AG09319 (cell line): ENCODE measurements at places on chromosomes 7 and 10.
A peak's percentile ranks its signal among the peaks of the same experiment; 100 is the strongest.

- no peak for DNase-seq
These were observed 280.9 kb downstream of the USP6NL start for GRCh38 chr10:11330383-11331045.

GRCh38 chr10:74821501-74821900 lies 4.9 kb upstream of the KAT6B start:
- no peak for DNase-seq

DNA sequence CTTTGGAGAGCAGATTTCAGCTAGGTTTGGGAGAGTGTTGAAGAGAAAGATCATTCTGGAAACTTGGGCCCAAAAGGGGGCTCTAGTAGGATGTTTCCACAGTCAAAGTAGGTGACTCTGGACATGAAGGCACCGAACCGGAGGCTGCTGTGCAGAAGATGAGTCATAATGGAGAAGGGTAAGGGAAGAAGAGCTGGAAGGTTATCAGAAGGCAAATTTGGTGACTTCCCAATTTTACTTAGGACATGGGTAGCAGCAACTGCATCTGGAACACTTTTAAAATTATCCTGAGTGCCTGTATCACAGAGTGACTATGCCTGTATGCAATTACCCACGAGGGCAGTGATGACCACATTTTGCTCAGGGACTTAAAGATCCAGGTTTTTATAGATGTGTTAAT lies 38.8 kb downstream of the PIK3AP1 start:
- DNase-seq = no peak

- no peak for DNase-seq
These were observed 38.6 kb downstream of the STEAP4 start for GRCh38 chr7:88268051-88268450.

DNA sequence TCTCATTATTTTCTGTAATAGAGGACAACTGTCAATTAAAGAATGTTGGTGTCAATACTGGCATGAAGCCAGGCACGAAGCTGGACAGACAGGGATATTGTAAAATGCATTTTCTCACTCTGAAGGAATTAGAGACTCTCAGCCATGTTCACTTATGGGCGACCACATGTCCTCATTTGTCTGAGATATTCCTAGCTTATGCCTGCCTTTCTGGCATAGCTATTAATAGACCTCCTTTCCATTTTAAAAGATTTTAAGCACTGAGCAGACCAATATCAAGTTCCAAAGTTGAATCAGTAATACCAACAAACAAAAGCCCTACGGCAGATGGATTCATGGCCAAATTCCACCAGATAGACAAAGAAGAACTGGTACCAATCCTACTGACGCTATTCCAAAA lies 589.9 kb downstream of the GRM8 start:
- no peak for DNase-seq

- DNase-seq = no peak
These were observed 6.3 kb downstream of the FAS start for GRCh38 chr10:88996927-88997326.

- no peak for DNase-seq
These were observed 440 bp upstream of the TCAF1 start for GRCh38 chr7:143902332-143902899.

DNA sequence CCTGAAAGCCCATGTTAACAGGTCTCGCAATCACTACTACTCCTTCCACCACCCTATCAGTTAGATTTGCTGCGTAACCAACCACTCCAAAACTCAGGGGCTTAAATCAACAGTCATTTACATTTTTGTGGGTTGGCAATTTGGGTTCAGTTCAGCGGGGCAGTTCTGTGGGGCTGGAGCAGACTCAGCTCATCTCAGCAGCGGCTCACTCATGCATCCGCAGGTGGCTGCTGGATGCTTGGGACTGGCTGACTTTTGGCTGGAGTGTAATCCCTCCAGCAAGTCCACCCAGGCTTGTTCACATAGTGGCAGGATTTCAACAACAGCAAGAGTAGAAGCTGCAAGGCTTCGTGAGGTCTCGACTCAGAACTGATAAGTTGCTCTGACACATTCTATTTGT lies 79.2 kb downstream of the NEUROD6 start:
- no peak for DNase-seq

DNA sequence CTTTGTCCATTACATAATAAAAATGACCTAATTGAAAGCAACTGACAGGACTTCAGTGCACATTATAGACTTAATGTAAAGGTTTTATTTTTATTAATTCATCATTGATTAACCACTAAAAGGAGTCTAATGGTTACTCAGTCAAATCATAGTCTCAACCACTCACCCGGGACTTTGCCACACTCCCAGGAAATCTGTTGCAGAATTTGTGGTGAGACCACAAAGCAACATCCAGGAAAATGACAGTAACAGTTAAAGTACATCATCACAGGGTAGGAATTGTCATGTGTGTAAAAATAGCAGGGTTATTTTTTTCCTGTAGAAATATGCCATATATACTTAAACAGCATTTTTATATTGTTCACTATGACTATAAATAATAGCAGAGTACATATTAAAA lies 6.3 kb upstream of the HGF start:
- DNase-seq = no peak

DNA sequence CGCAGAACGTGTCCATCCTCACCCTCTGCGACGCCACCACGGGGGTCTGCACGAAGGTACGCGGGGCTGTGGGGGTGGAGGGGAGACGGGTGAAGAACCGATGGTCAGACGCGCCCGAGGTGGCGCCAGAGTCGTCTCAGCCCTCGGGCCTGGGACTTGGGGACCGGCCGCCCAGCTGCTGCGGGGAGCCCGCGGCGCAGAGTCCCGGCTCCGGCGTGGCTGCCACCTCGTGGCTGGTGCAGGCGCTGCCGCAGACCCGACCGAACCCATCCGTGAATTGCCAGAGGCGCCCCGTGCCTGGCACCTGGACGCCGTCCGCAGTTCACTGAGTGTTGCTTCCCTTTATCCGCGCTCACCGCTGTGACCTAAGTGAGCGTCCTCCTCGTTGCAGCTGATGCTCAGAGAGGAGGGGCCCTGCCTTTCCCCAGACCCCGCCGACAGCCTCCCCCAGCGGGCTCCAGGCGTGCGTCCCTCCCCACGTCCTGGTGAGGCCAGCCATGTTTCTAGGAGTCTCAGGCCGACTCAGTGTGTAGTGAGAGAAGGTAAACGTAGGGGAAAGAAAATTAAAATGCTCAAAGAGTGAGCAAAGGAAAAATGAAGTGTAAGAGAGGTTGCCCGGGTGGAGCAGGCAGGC lies 208.7 kb downstream of the PAXIP1 start:
- no peak for DNase-seq

DNA sequence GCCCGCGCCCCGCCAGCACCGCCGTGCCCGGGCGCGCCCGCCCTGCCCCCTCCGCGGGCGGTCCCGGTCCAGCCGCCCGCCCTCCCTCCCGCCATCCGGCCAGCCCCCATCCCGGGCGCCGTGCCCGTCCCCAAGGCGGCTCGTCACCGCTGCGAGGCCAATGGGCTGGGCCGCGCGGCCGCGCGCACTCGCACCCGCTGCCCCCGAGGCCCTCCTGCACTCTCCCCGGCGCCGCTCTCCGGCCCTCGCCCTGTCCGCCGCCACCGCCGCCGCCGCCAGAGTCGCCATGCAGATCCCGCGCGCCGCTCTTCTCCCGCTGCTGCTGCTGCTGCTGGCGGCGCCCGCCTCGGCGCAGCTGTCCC lies at the start of gene HTRA1:
Gene HTRA1, plus strand, starts transcription at position 187 of the 362 bp plus-strand sequence. Its CDS starts 100 bp downstream, at position 287.
- peak; percentile 54 for DNase-seq

DNA sequence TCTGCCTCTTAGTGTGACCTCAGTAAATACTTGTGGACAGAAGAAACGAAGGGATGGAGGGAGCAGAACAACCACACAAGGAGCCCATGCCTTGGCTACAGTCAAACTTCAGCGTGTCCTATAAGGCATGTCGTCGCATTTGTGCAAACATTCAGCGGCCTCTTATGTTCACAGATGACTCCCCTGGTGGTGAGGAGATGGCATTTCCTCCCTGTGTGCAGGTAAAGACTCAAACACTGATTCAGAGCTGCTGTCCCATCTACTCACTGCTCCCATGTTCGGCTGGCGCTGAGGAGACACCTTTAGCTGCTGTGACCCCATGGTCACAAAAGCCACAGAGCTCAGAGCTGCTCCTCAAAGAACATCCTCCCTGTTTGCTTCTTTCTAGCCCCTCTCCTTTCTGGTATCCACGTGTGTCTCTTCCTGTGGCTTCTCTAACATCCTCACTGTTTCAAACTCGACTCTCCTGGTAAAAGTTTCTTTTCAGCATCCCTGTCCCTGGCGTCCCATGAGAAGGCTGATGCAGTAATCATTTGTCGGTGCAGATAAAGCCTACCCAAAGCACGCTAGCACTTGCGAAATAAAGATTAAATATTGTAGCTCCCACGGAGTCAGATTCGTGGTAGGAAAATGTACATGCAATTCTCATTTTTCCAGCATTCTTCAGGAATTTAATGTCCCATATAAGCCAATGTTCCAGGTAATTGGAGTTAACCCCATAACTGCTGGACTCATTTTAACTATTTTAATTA lies 124.9 kb upstream of the NEBL start:
- no peak for DNase-seq

- DNase-seq = no peak
These were observed 74.4 kb downstream of the ELFN1 start for GRCh38 chr7:1744296-1745017.

DNA sequence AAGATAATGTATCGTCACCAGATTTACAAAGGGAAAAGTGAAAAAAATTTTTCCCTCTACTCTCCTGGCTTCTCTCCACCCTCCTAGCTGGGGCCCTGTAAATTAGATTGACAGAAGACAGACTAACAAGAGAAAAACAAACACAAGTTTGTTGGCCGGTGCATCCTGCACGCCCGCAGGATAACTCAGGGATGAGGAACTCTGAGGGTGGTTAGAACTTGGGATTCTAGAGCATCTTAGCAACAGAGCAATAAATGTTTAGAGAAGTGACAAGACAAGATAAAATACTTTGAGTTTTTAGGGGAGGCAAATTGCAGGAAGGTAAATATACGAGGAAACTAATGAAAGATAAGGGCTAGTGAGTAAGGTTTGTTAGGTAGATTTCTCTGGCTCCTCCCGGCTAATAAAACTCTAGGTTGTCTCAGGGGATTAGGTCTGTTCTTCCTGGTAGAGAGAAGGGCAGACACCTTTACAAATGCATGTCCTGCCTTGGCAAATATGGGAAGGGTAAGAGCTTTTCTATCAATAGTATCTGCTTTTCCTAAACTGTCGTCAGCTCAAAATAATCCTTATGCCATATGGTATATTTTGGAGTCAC lies 4.3 kb upstream of the UCN3 start:
- no peak for DNase-seq

GRCh38 chr7:106177738-106178592 lies 65.9 kb upstream of the SYPL1 start:
- DNase-seq = no peak

- DNase-seq = no peak
These were observed 107.3 kb downstream of the PRPF18 start for GRCh38 chr10:13693783-13694700.

GRCh38 chr10:124092250-124092859 lies 1.0 kb downstream of the CHST15 start:
- no peak for DNase-seq

GRCh38 chr10:5956146-5956936 lies 21.0 kb downstream of the IL15RA start:
- no peak for DNase-seq

- peak; percentile 87 for DNase-seq
These were observed 111.5 kb downstream of the LRMDA start for GRCh38 chr10:75542906-75543305.

- DNase-seq = peak; percentile 88
These were observed 116.2 kb upstream of the LAMB4 start for GRCh38 chr7:108246227-108246837.

- DNase-seq = no peak
These were observed 52.6 kb downstream of the CAV1 start for GRCh38 chr7:116577320-116577871.

DNA sequence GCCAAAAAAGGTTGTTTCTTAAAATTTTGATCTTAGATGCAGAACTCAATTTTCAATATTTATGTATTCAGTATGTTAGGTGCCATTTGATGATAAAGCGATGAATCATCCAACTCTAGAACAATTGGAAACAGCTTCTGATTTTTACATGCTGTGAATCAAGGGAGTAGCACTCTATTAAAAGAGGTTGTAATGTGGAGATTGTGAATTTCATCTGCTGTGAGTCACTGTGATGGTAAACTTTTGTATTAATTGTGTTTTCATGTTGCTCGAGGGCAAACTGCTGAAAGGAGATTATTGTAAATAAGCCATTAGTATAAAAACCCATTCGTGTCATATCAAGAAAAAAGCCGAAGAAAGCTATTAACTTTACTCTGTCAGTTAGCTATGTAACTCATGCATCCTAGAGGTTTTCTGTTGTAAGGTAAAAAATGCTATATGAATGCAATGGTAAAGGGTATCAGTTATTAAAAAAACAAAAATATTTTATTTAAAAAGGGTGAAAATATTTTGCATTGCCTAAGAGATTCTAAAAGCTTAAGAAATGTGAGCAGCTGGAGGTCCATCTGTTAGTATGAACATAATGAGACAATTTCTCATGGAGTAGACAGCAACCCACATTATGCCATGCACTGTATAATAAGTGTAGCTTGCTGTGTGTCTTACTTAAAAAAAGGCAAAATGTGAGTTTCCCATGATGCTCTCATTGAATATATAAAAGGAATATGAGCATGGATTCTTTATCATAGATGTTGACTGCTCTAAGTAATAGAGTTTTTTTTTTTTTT lies 511.0 kb upstream of the PCDH15 start:
- no peak for DNase-seq

- DNase-seq = no peak
These were observed 78.2 kb upstream of the ZNF92 start for GRCh38 chr7:65295409-65295808.

GRCh38 chr10:84336406-84337090 lies 8.2 kb downstream of the CCSER2 start:
- no peak for DNase-seq

DNA sequence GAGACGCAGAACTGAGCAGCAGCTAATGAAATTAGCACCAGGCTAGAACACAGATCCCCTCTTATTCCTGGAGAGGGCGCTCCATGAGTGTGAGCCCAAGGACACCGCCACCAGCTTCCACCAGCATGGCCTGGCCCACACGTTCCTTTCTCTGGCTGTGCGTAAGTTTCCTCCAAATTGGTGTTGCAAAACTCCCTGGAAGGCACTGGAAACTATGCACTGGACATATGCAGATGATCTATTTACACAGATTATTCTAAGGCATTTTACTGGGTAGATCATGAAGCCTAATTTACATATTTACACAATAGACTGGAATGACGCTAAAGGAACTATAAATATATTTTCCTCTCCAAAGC lies 455.6 kb upstream of the FOXK1 start:
- DNase-seq = no peak

GRCh38 chr7:106865130-106866041 lies at the start of gene PIK3CG:
Gene PIK3CG, plus strand, starts transcription at chr7:106865282. Its CDS starts 2,280 bp downstream, at chr7:106867562.
- no peak for DNase-seq

- no peak for DNase-seq
These were observed 54.5 kb downstream of the TSPAN15 start for GRCh38 chr10:69505636-69506318.

GRCh38 chr10:61271127-61271780 lies 181.9 kb downstream of the TMEM26 start:
- peak; percentile 65 for DNase-seq

GRCh38 chr7:50389961-50390360 lies 60.2 kb downstream of the FIGNL1 start:
- DNase-seq = no peak

- no peak for DNase-seq
These were observed 265.1 kb downstream of the HTR7 start for GRCh38 chr10:90592638-90593302.
